ENCODE measurements at places on chromosomes 7 and 10.

DNA sequence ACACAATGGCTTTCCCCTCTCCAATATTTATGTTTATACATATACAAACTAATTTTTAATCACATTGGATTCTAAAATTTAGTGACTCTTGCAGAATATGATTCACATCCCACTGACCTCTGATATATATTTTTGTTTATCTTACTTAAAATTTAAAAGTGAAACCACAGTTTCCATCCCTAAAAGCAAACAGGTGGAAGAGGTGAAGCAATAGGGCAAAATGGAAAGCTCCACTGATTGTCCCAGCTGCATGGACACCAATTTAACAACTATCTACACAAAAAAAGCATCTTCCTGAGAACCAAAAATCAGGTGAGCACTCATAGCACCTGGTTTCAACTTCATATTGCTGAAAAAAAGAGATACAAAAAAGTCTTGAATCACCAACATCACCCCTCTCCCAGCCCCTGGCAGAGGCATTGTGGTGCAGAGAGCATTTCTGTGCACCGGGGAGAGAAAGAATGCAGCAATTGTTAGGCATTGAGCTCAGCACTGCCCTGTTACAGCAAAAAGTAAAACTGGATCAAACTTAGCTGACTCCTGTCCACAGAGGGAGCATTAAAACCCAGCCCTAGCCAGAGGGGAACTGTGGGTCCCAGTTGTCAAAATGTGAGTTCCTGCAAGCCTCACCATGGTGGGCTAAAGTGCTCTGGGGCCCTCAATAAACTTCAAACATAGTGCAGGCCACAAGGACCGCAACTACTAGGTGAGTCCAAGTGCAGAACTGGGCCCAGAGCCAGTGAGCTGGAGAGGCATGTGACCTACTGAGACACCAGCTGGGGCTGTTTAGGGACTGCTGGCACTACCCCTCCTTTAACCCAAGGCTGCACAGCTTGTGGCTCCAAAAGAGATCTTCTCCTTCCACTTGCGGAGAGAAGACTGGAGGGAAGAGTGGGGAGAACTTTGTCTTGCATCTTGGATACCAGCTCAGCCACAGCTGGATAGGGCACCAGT lies 92.1 kb downstream of the SIRT1 start:
- DNase-seq: no peak

DNA sequence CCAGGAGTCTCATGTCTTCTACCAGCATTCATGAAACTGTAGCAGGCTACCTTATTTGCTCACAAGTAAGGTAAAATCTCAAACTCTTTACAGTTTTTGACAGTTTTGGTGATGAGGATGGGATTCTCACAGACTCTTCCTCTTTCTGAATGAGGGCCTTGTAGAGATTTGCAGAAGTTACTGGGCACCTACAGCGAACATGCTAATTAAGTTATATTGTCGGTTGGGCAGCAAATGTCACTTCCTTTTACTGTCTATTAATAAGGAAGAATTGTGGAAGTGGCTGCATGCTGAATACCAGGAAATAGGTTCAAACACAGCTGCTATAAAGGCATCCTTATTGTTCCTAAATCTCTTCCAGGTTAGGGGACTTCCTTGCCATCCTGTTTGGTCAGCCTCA lies 189.6 kb downstream of the DNAJC1 start:
- no peak for DNase-seq

DNA sequence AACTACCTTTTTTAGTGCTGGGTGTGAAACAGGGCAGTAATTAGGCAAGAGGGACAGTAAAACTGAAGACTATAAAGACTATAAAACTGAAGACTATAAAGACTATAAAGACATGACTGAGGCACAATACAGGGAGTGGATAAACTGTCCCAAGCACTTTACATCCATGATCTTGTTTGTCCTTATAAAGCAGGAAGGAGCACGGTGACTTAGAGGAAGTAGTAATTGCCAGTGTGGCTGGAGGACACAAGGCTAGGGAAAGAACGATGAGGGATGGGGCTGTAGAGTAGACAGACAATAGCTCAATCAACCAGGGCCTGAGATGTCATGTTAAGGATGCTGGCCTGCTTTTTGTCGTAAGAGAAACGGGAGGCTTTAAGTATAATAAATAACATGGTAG lies 26.0 kb downstream of the DNAJC12 start:
- DNase-seq: no peak

DNA sequence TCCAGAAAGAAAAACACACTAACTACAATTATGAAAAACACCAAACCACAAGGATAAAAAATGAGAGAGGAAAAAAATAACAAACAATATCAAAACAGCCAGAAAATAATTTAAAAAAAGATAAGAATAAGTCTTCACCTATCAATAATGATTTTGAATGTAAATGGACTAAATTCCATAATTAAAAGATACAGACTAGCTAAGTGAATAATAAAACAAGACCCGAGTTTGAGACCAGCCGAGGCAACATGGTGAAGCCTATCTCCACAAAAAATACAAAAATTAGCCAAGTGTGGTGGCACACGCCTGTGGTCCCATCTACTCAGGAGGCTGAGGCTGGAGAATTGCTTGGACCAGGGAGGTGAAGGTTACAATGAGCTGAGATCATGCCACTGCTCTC lies 131.1 kb downstream of the MTERF1 start:
- DNase-seq: no peak

DNA sequence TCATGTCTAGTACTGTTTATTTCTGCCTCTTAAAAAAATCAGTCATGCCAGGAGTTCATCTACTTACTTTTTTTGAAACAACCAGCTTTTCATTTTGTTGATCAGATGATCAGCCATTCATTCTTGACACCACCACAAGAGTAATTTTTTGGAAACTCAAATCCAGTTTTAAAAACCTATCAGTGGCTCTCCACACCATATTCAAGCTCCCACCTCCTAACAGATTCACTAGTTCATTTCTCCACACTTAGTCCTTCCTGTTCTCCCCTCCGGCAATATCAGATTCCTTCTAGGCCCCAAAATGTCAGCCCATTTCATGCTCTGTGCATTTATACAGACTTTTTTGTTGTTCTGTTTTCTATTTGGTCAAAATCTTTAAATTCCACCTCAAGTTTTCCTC lies 341.6 kb downstream of the RNLS start:
- no peak for DNase-seq

GRCh38 chr10:119783665-119784027 lies 57.8 kb downstream of the INPP5F start:
- no peak for DNase-seq

GRCh38 chr10:118551535-118552100 lies 43.8 kb downstream of the PRLHR start:
- DNase-seq: no peak

DNA sequence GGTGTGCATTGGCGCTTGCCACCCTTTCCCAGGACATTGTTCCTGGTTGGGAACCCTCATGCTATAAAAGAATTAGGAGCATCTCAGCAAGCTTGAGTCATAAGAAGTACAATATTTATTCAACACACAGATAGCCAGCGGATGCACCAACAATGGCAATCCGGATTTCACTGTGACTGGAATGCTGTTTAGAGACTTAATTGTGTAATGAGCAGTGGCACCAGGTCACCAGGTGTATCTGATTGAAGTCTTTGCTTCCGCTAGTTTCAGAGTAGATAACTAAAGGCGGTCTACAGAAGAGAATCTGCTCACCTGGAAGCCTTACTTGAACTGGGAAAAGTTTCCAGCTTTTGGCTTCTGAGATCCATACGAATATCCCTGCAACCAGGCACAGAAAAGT lies 772.3 kb upstream of the GHITM start:
- DNase-seq: no peak

DNA sequence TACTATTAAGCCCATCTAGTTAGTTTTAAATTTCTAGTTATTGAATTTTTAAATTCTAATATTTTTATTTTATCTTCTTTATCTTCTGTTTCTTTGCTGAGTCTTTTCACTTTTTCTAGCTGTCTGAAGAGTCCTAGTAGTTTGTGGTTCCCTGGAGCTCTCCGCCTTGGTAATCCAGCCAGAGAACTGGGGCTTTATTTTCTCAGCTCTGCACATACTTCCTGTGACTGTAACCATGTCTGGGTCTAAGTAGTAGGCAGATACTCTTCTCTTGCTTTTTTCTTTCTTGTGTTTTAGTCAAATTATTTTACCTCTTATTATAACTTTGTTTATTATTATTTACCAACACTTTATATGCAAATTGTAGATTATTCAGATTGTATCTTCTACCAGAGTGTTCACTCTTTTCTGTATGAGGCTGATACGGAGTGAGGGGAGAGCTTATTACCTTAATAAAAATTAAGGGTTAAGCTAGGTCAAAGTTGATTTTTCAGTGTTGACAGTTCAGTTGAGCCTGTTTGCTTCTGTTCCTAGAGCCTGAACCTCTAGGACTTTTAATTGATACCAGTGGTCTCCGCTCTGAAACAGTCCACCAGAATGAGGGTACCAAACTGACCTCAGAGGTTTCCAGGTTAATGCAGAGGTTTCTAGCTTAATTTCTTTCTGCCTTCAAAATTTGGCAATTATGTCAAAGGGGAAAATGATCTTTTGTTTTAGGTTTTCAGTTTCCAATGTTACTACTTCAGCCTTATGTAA lies 155.4 kb downstream of the ADK start:
- peak; percentile 1 for DNase-seq

DNA sequence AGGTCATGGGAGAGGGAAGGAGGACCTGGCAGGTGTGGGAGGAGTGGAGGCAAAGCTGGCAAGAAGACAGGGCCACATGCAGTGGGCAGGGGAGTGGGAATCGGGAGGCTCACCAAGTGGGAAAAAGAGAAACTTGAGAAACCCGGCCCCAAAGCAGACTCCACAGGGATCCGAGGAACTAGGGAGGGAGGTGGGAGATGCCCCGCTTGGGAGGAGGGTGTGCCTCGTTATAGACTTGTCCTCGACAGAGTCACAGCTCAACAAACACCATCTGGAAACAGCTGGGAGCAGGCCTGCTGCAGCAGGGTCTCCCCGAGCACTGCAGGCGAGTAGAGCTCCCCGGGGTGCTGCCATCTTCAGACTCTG lies 54.8 kb downstream of the MKI67 start:
- DNase-seq: no peak
